ENCODE measurements at places on chromosomes 7 and 10.

- DNase-seq: no peak
These were observed 79.7 kb upstream of the ZNF32 start for GRCh38 chr10:43728425-43728824.

GRCh38 chr10:13939391-13939790, 352.6 kb downstream of the PRPF18 start:
- no peak for DNase-seq

DNA sequence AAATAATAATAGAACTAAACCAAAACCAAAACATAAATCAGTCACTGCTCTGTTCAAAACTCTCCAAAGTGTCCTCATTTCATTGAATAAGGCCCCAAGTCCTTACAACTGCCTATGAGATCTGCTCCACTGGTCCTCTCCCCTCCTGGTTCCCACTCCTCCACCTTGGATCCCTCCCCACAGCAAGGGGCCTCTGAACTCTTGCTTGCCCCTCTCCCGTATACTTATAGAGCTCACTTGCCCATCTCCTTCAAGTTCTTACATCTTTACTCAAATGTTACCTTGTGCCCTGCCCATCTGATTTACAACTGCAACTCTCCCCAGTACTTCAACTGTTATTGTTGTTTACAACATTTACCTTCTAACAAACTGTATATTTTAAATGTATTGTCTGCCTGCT, 819 bp downstream of the POLD2 start:
- no peak for DNase-seq

- no peak for DNase-seq
These were observed 14.9 kb downstream of the HOXA1 start for GRCh38 chr7:27080844-27081436.

- DNase-seq: no peak
These were observed 19.0 kb upstream of the CYP3A43 start for GRCh38 chr7:99808766-99809165.

DNA sequence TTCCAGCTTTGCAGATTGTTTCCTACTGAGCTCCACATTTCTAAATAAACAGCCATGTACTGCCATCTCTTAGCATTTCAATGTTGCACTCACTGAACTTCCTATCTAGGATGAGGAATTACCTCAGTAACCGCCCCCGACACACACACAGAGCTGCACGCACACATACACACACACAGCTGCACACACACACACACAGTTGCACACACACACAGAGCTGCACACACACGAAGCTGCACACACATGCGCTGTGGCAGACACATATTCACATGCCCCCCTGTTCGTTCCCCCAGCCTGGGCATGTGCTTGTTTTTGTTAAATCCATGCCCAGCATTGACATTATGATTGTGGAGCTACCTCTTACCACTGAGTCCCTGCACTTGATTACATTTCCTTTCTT, 39.6 kb upstream of the CNPY1 start:
- peak; percentile 49 for DNase-seq

DNA sequence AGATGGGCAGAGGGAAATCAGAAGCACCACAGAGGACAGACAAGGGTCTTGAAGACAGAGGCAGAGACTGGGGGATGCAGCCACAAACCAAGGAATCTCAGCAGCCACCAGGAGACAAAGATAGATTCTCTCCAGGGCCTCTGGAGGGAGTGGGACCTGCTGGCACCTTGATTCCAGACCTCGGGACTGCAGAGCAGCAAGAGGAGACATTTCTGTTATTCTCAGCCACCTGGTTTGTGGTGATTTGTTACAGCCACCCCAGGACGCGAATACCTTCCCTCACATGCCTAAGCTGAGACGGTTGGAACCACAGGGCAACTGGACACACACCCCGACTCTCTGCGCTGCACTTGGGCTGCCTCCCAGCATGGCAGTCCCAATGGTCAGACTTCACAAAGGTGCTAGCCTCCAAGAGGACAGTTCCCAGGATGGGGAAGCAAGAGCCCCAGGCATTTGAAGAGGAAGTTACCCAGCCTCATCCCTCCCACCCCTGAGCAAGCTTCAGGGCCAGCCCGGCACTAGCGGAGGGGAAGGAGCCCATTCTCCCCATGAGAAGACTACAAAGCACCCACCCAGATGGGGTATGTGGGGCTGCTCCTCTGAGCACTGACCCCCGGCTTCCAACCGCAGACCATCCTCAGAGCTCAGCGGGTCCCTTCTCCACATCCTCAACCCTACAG, 104.6 kb upstream of the INSIG1 start:
- DNase-seq: peak; percentile 30

GRCh38 chr7:37234928-37235327, 213.7 kb downstream of the ELMO1 start:
- DNase-seq: no peak

- no peak for DNase-seq
These were observed 20.0 kb downstream of the LRRD1 start for GRCh38 chr7:92158660-92159575.

DNA sequence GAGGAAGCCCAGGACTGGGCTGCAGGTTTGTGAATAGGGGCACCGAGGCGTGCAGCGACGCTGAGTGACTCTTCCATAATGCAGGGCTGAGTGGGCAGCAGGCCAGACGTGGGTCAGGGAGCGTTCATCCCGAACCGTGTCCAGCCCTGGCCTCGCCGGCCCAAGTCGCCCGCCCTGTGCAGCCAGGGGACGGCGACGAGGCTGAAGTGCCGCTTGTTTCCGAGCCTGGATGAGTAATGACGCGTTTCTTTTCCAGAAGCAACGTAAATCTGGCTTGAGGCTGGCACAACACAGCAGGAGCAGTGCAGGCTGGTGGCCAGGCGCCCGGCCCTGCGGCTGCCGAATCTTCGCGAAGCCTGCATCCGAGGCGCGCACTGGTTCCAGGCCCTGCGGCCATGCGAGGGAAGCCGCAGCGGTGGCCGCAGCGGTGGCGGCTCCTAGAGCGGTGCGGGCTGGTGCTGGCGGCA, 74.0 kb upstream of the SEC61G start:
- no peak for DNase-seq

DNA sequence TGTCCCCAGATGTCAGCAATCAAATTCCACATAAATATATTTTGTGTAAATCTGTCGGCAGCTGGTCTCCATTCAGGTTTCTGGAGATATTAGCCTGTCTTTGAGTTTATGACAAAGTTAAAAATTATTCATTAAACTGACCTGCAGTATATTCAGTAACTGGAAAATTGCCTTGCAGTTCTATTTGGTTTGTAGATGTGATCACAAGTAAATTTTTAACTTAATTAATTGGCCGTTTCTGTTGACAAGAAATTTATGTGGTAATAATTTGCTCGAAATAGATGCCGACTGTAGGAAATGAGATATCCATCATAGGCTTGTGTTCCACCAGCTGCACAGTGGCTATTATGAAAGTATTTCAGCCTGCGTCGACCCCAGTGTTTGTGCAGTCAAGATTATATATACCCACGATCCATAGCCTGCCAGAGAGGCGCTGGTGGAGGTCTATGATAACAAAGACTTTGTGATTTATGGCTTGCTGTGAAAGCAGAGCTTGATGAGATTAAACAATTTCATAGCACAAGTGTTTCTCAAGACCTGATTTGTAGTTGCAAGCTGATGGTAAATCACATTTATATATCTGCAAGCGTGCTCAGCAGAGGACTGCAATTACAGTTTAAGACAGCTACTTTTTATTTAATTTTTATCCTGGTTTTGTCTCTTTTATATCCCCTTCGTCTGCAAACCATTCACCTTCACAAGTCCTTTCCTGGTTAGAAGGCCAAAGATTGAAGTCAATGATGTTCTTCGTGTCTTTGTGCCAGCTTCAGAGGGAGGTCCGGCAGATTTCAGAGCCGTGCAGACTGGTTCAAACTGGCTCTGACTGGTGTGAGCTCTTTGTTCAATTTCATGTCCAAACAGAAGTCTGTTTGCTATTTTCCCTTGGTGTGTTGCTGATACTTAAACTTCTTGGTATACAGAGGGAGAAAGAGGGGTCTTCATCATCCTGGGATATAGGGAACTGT, 850.9 kb downstream of the LRMDA start:
- no peak for DNase-seq

- DNase-seq: no peak
These were observed 168.8 kb downstream of the TMEM26 start for GRCh38 chr10:61284222-61284890.

DNA sequence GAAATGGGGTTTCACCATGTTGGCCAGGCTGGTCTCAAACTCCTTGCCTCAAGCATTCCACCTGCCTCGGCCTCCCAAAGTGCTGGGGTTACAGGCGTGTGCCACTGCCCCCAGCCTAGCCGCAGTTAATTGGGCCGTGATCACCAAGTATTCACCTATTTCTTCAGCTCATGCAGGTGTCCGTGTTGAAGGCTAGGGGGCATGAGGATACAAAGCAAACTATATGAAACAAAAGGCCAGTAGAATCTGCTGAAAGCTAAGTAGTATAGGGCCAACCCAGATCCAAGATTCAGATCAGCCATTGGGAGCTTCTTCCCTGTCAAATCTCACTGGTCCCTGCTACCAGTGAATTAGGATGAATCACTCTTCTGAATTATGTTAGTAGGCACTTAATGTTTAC, 73.4 kb downstream of the LRRC4 start:
- DNase-seq: no peak

DNA sequence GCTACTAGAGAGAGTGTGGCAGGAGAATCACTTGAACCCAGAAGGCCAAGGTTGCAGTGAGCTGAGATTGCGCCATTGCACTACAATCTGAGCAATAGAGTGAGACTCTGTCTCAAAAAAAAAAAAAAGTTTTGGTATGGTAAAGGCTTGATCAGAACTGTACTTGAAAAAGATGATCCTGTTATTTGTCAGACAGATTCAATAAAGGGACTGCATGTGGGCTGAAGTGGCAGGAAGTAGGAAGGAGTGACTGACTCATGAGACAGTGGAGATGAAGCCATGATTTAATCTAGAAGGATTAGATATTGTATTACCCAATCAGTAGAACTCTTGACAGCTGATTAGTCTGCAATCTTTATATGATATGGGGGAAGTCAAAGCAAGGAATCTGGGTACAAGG, 2.7 kb upstream of the TMEM254 start:
- DNase-seq: no peak

- DNase-seq: no peak
These were observed 6.1 kb upstream of the SH3PXD2A start for GRCh38 chr10:103861505-103861904.

- no peak for DNase-seq
These were observed 18.1 kb downstream of the ERLIN1 start for GRCh38 chr10:100167553-100168312.

DNA sequence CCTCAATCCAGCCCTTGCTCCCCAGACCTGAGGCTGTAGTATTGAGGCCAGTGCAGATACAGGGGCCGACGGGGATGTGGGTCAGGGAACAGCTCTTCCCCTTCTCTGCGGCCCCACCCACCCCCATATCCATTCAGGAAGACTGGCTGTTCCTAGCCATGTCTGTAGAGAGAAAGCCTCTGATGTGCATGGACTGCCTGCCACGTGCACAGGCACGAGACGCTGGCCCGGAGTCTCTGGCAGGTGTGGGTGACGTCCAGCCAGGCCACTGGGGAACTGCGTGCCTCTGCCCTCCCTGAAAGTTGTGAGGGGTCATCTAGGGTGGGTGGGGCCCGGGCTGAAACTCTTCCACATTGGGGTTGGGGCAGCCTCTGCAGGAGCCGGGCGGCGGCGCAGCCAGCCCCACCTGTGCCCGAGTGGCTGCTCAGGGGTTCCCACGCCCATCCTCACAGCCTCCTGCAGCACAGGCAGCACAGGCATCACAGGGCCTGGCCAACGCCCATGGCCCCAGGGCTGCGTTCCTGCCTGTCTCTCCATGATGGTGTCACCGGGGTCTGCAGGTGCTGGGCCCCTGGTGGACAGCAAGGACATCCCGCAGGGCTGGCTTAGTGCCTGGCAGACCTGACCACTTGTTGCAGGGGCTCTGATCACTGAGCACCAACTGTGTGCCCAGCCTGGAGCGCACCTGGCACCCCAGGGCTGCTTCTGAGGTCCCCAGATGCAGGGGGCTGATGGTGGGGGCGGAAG, 27.5 kb downstream of the MICALL2 start:
- DNase-seq: no peak

GRCh38 chr10:14450041-14450491, 119.3 kb upstream of the FRMD4A start:
- DNase-seq: no peak

DNA sequence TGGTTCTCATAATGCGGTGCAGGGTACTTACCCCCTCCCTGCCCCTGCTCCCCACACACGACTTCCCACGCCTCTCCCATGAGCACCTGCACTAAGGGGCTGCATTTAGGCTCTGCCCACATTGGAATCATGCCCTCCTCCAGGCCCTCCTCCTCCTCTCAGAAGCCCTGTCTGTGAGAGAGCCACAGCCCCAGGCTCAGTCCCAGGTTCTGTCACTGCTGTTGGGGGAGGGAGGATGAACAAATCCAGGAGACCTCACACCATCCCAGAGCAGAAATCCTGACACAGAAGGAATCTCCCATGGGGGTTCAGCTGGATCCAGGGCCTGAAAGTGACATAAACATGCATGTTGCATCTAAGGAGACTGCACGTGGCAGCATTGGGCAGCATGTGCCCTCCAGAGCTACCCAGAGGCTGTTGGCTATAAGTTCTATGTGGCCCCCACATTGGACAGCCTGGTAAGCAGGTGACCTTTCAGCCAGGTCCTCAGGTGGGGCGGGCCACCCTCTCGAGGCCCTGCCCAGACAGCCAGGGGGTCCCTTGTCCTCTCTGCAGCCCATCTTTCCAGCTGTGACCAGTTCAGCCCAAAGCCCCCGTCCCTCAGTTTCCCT, 1.6 kb upstream of the PILRA start:
- DNase-seq: no peak

DNA sequence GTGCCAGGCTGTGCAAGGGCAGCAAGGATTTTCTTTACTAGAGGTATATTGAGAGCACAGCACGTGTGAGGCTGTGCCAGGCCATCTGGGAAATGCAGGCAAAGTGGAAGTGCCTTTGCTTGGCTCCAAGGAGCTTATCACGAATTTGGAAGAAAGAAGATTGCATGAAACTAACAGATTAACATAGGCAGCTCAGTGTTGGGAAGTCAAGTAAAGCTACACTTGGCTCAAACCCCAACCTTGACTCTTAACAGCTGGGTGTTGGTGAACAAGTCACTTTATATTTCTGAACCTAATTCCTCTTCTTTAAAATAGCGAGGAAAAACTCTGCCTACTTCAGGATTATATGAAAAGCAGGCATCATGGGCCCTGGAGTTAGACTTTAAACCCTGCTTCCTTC, 105.2 kb downstream of the PLCE1 start:
- DNase-seq: no peak

GRCh38 chr7:67435894-67436535, 439.4 kb downstream of the TYW1 start:
- DNase-seq: no peak

- no peak for DNase-seq
These were observed 2.8 kb upstream of the REPIN1 start for GRCh38 chr7:150365673-150366398.

GRCh38 chr10:6279540-6280267, 77.0 kb downstream of the PFKFB3 start:
- no peak for DNase-seq

GRCh38 chr10:104011904-104012303, 45.0 kb downstream of the SLK start:
- no peak for DNase-seq

DNA sequence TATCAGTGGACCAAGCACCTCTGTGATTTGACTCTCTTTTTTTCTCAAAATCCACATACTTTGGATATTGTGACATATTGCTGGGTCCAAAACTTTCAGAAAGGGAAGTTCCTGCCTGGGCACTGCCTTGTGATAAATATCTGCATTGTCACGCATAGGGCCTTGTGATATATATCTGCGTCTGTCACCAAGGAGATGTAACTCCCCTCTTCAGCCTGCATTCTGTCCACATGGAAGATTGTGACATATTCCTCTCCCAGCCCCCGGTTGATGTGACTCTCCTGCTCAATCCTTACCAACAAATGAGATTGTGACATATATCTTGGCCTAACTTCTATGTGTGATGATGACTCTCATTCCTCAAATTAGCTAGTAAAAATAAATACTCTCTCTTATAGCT, 25.4 kb upstream of the ZNF107 start:
- DNase-seq: no peak
